ENCODE measurements at places on chromosomes 3 and 15. TPM values are rescaled to one million over a fixed set of nuclear protein-coding genes. Genes with fewer than 3 reads are reported as not detected.

Gene IL5RA
- 5.0 TPM for total RNA-seq

Gene CFAP44
- 16.0 TPM for total RNA-seq

Gene HYAL1
- not detected for total RNA-seq

Gene GCSAM
- total RNA-seq, result 15.8 TPM

Gene SYNM
- total RNA-seq, result 4.2 TPM

Gene PRSS50
- not detected for total RNA-seq

Gene SPTBN5
- 1.8 TPM for total RNA-seq

Gene PRICKLE2
- 0.13 TPM for total RNA-seq

Gene GADL1
- not detected for total RNA-seq

Gene CCDC39
- not detected for total RNA-seq

Gene SAMMSON
- total RNA-seq, result not detected

Gene ZFYVE19
- total RNA-seq, result 30.8 TPM

Gene PARP15
- 74.9 TPM for total RNA-seq
